ENCODE measurements at places on chromosomes 7 and 10.

GRCh38 chr7:66250711-66251110 is 45.6 kb downstream of the TPST1 start:
- DNase-seq, result no peak

DNA sequence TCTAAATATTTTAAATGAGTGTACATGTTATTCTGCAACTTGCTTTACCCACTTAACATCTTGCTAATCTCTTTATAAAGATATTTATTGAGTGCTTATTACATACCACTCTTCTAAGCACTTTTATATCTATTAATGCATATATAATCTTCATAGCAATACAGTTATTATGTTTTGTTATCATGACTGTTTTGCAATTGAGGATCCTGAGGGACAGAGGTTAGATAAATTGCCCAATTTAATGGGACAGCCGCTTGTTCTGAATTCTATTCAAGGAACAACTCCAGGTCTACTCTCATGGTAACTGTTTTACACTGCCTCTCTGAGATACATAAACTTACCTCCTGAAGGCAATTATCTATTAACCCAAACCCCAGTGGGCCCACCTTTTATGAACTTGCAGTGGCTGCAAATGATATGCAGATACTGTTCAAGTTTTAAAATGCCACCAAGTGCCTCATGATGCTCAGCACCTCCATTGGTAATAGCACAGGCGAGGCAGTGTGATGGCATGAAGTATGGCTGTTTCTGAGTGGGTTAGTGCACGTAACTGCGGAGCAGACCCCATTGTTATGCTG is 60.5 kb downstream of the PON1 start:
- DNase-seq, result no peak

GRCh38 chr7:118642396-118642795 is 417.9 kb downstream of the ANKRD7 start:
- no peak for DNase-seq

DNA sequence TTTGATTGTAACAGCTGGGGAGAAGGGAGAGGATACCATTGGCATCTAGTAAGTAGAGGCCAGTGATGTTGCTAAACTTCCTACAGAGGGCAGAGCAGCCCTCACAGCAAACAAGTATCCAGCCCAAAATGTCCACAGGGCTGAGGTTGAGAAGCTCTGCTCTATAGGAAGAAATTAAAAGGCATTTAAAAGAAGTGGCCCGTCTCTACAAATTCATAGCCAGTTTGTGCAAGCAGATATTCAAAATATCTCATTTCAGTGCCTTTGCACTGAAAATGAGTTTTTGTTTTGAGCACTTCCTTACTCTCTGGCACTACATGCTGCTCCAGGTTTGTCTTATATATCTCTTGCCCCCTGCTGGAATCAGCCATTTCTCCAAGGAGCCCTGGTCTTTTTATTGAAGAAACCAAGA is 330.0 kb downstream of the BBS9 start:
- DNase-seq, result peak; percentile 70

DNA sequence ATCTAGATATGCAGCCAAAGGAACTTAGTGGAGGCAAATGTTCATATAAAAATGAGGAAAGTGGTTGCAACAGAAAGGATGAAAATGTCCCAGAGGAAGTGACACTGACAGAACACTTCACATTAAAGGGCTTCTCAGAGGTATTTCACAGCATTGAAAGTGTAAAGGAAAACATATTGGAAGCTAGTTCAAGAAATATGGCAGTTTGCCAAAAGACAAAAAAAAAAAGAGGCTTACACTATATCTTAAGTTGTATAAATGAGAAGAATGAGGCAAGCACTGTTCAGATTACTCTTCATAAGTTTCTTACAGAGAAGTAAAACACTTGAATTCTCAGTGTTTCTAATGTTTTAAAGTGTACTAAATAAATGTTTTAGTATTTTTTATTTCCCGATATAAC is 20.1 kb downstream of the RUNDC3B start:
- DNase-seq, result no peak

- no peak for DNase-seq
Observed at GRCh38 chr10:102633287-102633686, 11.0 kb upstream of the TRIM8 start.

- no peak for DNase-seq
Observed at GRCh38 chr7:142889816-142890215, 4.3 kb upstream of the TRPV6 start.

DNA sequence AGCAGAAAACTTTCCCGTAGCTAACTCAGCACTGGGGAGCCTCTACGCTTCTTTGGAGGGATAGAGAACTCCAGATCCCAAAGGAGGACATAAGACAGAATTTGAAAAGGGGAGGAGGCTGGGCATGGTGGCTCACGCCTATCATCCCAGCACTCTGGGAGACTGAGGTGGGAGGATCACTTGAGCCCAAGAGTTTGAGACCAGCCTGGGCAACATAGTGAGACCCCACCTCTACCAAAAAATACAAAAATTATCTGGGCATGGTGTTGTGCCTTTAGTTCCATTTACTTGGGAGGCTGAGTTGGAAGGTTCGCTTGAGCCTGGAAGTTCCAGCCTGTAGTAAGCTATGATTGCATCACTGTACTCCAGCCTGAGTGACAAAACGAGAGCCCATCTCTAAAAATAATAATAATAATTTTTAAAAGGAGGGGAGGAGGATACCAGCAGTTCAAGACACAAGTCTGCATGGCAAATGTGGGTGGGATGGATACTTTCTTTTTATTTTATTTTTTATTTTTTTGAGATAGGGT is 165.9 kb upstream of the SH2B2 start:
- no peak for DNase-seq

GRCh38 chr7:44060948-44061644 is 4.3 kb downstream of the PGAM2 start:
- DNase-seq, result no peak

DNA sequence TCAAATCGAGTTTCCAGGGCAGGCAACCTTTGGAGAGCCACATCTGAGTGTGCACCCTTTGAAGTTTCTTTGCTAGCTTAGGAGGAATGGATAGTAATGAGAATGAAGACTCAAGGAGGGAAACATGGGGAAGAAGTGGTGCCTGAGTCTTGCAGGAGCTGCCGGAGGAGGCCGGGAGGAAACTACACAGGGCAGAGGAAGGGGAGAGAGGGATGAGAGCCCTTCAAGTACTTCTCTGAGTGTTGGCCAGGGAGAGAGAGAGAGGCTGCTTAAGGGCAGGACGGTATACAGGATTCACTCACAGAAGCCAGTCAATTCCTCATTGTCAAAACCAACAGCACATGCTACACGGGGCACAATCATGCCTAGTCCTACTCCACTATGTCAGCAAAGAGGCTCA is 74.4 kb upstream of the ZNRF2 start:
- DNase-seq, result no peak

DNA sequence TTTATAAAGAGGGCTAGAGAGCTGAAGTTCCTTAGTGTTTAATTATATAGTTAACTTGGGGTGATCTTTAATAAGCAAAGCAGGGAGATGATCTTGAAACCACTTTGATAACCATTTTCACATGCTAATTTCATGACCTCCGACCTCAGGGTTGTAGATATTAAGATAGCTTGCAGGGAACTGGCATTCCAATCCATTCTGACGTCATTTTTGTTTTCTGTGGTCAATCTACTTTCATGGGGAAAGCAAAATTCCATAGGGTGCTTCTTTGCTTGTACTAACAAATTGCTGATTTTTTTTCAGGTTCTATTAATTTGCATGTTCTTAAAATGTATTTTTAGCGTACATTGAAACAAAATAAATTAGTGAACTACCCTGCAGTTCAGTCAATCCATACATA is 139.3 kb downstream of the CDCA7L start:
- no peak for DNase-seq

DNA sequence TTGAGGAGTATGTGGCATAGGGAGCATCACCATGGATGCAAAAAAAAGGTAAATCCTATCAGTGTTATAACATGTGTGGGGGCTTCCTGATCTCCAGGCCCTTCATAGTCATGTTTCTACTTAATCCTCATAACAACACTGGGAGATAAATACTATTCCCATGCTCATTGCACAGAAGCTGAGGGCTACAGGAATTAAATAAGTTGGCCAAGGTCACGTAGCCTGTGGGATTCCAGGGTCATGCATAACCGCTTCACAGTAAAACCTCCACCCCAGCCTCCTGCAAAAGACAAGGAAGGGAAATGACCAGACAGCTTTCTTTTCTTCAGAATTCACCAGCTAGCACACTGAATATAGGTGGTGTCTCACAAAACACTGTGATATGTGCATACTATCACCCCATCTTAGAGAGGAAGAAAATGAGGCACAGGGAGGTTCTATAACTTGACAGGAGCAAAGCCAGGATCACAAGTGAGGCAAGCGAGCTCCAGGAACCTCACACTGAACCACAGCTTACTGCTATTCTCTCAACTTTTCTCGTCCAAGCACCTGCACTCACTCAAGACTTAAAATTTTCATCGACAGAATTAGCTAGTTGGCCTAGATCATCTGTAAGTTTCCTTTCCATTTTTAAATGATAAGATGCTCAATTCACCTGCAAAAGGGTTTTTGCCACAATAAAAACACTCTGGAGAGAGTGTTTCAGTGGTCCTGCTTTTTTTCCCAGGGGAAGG is 13.4 kb downstream of the JAZF1 start:
- DNase-seq, result no peak

GRCh38 chr7:14734839-14735321 is 167.7 kb downstream of the DGKB start:
- peak; percentile 62 for DNase-seq

DNA sequence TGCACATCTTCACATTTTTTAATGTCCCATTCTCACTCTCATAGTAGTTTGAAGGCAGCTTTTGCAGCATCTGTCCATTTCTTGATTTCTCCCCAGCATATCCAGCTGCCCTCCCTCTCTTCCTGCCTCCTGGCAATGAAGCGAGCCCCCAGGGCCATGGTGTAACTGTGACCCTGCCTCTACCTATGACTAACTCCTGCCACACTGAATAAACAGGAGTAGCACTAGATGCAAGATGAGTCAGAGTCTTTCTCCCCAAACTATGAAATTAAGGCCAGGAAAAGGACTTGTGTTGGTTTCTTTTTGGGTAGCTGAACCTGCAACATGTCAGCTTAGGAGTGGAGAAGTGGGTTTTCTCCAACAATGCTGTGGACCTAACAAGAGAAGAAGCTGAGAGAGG is 329.0 kb downstream of the RNLS start:
- no peak for DNase-seq

- no peak for DNase-seq
Observed at GRCh38 chr7:978049-978346, 2.6 kb upstream of the COX19 start.

- no peak for DNase-seq
Observed at GRCh38 chr7:36795451-36796021, 71.2 kb upstream of the AOAH start.

- no peak for DNase-seq
Observed at GRCh38 chr10:106573106-106573505, 591.4 kb downstream of the SORCS1 start.

DNA sequence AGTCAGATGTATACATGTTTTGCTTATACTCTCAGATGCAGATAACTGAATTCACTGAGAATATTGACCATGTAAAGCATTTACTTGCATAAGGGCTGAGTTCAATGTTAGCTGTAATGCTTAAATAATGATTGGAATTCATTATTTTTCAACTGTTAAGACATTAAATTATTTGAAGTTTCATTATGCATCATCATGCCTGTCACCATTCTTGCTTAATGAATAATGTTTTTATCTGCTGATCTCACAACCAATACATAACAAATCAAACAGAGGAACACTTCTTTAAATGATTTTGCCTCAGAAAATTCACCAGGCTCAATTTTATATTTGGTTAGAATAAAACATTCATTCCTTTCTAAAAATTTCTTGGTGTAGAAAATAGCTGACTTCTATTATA is 233.4 kb downstream of the GPR37 start:
- no peak for DNase-seq

- no peak for DNase-seq
Observed at GRCh38 chr10:88764110-88764509, 4.3 kb downstream of the LIPN start.

DNA sequence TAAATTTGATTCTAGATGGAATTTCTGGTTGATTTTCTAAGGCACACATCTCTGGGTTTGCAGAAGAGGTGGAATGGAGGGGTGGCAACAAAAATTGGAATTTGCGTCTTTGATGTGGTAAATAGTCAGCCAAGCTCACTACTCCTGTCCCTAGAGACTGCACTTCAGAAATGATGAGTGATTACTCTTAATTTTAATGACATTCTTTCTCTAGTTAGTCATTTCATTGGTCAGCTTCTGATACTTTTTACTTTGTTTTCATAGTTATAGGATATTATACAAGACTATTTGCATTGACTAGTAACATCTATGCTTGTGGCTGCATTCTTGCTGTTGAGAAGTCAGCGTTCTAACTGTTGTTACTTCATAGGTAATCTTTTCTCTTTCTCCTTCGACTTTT is 658.3 kb downstream of the SUGCT start:
- no peak for DNase-seq

GRCh38 chr10:5583525-5584175 is 58.9 kb downstream of the CALML3 start:
- DNase-seq, result peak; percentile 99

GRCh38 chr10:89391907-89392756 is at the start of gene IFIT1:
IFIT1 (plus strand) TSS chr10:89392623; CDS start chr10:89392713, 90 bp downstream.
- peak; percentile 56 for DNase-seq

GRCh38 chr7:15291699-15292098 is 270.1 kb downstream of the AGMO start:
- DNase-seq, result no peak

GRCh38 chr10:5094265-5095205 is at the start of gene AKR1C3:
AKR1C3 (plus strand) TSS chr10:5094414; CDS start chr10:5094445, 31 bp downstream.
- peak; percentile 11 for DNase-seq

DNA sequence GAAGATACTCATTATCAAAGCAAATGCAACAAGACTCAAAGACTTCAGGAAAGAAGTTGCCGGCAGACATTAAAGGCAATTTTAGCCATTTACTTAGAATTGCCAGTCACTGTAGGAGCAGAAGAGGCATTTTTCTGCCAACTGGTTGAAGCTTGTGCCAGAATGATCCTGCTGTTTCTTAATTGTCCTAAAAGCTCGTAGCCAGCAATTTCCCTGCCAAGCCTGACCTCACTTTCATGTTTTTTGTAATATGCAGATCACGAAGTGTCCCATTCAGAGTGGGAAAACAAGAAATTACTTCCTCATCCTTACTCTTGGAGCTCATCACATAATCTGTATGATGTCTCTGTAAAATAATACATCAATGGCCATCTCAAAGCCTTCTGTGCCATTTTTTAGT is 130.9 kb upstream of the ANKRD1 start:
- no peak for DNase-seq

GRCh38 chr7:50190776-50191175 is 97.7 kb upstream of the ZPBP start:
- no peak for DNase-seq

GRCh38 chr7:130959743-130960207 is 225.8 kb upstream of the KLF14 start:
- no peak for DNase-seq

DNA sequence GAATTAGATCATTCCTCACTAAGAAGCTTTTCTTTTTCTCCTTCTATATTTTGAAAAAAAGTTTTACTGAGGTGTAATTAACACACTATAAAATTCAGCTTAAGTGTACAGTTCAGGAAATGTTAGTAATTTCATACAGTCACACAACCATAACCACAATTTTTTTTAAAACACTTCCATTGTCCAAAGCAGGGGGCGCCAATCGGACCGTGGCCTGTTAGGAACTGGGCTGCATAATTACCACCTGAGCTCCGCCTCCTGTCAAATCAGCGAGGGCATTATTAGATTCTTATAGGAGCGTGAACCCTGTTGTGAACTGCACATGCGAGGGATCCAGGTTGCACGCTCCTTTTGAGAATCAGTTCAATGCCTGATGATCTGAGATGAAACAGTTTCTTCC is 427.1 kb downstream of the TFEC start:
- no peak for DNase-seq
